ENCODE measurements at places on chromosomes 2 and 18. TPM values are rescaled to one million over a fixed set of nuclear protein-coding genes. Genes with fewer than 3 reads are reported as not detected.
A peak's percentile ranks its signal among the peaks of the same experiment; 100 is the strongest.

- H3K4me3 ChIP-seq = no peak overlapping the region
- 0 out of 2 replicates have a peak overlapping the region, but pooled peaks have one; percentile 25 for H3K27ac ChIP-seq
- H3K27me3 ChIP-seq = no peaks in the 10 kb centered on the region
Observed at GRCh38 chr18:77054288-77054605, 78.3 kb downstream of the MBP start.

- peaks cover 5% of the 10 kb centered on the region for H3K4me1 ChIP-seq
- peak overlapping the region; percentile 3 for H3K27ac ChIP-seq
- peaks cover 16% of the 10 kb centered on the region for H3K36me3 ChIP-seq
- H3K27me3 ChIP-seq = no peaks in the 10 kb centered on the region
Observed at GRCh38 chr2:208531361-208531760, 124.8 kb downstream of the PTH2R start.

DNA sequence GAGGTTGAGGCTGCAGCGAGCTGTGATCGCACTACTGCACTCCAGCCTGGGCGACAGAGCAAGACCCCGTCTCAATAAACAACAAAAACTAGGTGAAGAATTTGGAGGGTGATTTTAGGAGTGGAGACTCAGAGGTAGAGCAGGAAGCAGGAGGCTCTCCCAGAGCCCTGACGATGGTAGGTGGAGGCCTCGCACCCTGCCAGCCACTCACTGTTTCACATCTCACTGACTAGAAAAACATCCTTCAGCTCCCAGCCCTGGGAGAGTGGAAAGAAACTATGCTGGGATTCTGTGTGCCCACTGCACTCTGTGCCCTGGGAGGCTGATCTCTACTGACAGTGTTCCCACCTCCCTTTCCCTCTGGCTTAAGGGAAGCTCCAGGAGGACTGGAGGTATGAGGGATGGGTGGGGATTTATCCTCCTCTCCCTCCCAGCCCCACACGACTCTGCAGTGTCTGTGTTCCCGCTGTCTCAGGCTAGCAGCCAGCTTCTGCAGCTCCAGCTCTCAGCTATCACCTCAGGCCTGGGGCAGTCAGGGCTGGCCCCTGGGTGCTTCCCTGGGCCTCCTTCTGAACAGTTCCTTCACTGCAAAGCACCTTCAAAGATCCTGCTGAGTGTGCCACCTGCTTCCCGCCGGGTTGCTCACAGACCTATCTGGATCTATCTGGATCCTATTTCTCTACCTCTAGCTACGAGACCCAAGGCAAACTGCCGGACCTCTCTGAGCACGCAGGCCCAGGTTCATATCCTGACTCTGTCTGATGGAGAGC, 9.6 kb downstream of the CIB4 start:
- H3K4me1 ChIP-seq = peaks cover 3% of the 10 kb centered on the region
- H3K27ac ChIP-seq = no peak overlapping the region
- no peak overlapping the region for H3K4me3 ChIP-seq
- H3K27me3 ChIP-seq = no peaks in the 10 kb centered on the region
- H3K36me3 ChIP-seq = no peaks in the 10 kb centered on the region

GRCh38 chr2:38244301-38244700, 132.8 kb downstream of the ATL2 start:
- H3K27ac ChIP-seq = no peak overlapping the region
- no peaks in the 10 kb centered on the region for H3K36me3 ChIP-seq
- no peaks in the 10 kb centered on the region for H3K27me3 ChIP-seq
- DNase-seq = no peak
- H3K4me1 ChIP-seq = peaks cover 6% of the 10 kb centered on the region
- H3K4me3 ChIP-seq = no peak overlapping the region

- DNase-seq = no peak
- no peaks in the 10 kb centered on the region for H3K27me3 ChIP-seq
- 0 out of 2 replicates have a peak, but pooled peaks cover 4% of the 10 kb centered on the region for H3K4me1 ChIP-seq
- H3K4me3 ChIP-seq = no peak overlapping the region
- no peak overlapping the region for H3K27ac ChIP-seq
- no peaks in the 10 kb centered on the region for H3K36me3 ChIP-seq
Observed at GRCh38 chr2:197196541-197197180, 113.9 kb downstream of the ANKRD44 start.

DNA sequence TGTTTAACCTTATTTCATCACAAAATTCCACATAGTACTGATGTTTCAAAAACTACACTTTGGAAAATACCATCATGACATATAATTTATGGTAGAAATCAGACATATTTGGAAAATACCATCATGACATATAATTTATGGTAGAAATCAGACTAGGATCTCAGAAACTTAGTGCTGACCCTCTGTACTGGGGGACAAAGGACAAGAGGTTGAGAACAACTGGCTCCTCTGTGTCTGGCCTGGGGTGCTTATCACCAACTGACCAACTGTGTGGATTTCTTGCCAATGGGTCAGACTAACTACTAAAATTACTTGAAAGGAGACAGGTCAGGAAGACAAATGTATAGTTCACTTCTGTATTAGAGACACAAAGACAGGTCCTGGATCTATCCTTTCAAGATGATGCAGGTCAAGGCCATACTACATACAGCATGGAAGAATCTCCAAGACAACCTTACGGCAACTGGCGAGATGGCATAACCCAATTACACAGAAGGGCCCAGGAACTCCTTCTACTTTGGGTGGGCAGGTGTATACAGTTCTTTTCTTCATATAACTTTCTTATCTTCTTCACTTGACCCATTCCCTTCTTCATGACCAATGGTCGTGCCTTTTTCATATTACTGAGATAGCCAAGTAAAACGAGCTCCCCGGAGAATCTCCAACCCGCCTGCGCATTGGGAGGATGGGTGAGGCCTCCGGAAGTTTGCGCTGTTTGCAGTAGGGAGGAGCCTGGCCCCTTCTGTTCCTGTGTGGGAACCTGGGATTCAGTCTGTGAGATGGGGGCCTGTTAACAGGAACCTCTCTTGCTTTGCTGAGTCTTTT, 290.5 kb downstream of the AGPS start:
- no peak overlapping the region for H3K27ac ChIP-seq
- H3K4me3 ChIP-seq = no peak overlapping the region
- DNase-seq = no peak
- H3K4me1 ChIP-seq = peaks cover 11% of the 10 kb centered on the region

GRCh38 chr2:14994721-14995120, 362.2 kb downstream of the LRATD1 start:
- H3K27me3 ChIP-seq = no peaks in the 10 kb centered on the region
- H3K36me3 ChIP-seq = no peaks in the 10 kb centered on the region
- H3K4me3 ChIP-seq = no peak overlapping the region
- H3K4me1 ChIP-seq = 0 out of 2 replicates have a peak, but pooled peaks cover 6% of the 10 kb centered on the region

Gene FAM124B
- 4.4 TPM for total RNA-seq

Gene SERPINB11
- total RNA-seq = not detected

Gene TANC1
- 8.5 TPM for total RNA-seq

Gene STAT4
- total RNA-seq = 0.44 TPM

Gene IGFBP2
- total RNA-seq = 873 TPM

Gene CYP26B1
- total RNA-seq = 0.42 TPM

Gene ANO7
- 8.6 TPM for total RNA-seq

Gene CERKL
- not detected for total RNA-seq
